GM12891 (cell line): ENCODE measurements at places on chromosomes 2 and 18.

DNA sequence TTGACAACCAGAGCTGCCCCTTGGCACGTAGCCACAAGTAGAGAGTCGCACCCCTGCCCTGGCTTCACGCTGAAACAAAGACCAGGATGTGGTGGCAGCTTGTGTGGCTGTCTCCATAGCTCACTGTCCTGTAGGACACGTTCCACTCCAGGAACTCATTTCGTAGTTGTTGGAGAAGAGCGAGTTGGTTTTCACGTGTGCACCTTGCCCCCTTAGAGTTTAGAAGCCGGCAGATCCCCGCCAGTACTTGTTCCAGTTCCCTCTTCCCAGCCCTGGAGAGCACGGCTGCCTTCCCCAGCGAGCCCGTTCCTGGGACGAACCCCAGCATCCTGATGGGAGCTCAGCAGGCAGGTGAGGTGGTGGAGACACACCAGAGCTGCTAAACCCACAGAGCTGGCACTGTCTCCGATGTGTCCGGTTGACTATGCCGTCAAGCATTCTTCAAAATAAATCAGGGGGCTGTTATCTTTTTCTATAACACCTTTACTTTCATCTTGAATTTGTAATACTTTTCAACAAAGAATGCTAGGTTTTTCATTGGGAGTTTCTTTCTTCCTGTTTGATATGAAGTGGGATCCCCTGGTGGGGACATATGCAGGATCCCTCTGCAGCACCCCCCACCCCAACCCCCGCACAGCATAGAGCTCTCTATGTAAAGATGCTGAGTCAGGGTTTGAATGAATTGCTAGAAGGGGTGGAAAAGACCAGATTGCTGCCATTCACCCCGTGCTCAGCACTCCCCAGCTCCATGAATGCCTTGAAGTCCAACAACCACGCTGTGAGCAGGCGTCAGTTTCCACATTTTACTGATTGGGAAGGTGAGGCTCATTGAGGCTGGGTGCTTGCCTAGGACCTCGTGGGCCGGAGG is 44.5 kb downstream of the GREB1 start:
- DNase-seq: no peak

DNA sequence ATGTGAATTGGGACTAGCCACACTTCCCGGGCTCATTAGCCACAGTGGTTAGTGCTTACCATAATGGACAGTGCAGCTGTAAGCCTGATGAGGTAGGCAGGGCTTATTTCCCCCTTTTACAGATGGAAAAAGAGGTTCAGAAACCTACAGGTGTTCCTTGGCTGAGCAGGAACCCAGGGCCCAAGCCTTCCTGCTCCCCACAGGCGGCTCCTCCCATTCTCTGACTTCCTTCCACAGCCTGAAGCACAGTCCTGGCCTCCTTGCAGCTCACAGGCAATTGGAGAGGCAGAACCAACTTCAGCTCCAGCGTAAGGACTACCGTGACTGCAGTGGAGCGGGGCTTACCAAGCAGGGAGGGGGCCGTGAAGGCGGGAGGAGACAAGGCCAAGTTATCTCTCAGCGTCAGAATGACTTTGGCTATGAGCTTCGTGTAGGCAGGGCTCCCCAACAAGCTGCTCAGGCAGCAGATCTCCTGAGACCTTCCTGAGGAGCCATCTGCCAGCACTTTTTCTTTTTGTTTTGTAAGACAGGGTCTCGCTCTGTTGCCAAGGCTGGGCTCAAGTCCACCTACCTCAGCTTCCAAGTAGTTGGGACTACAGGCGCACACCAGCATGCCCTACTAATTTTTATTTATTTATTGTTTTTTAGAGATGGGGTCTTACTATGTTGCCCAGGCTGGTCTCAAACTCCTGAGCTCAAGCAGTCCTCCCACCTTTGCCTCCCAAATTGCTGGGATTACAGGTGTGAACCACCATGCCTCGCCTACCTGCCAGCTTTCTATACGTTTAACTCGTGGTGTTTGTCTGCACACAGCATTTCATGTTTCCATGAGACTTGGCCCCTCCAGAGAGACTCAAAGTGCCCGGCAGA is 34.2 kb upstream of the NT5DC4 start:
- no peak for DNase-seq

GRCh38 chr2:24720310-24720709 is 72.9 kb downstream of the PTRHD1 start:
- DNase-seq: no peak

GRCh38 chr2:159905926-159906714 is 108.1 kb upstream of the CD302 start:
- no peak for DNase-seq

GRCh38 chr2:10765461-10765860 is 44.0 kb downstream of the ATP6V1C2 start:
- DNase-seq: no peak

DNA sequence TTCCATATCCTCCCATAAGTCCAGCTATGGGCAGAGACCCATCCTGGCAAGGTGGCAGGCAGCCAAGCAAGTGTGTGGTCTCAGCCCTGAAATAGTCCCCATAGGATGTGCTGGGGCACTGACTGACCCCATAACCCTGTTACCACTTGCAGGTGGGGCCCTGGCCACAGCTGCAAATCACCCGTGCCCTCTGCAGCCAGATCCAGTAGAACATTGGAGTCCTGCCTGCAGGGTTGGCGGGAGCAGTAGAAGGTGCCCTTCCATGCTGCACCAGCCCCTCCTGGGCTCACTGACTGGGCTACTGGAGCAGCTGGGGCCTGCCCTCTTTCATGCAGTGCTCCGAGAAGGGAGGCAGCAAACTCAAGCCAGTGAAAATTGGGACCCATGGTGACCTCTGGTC is 112.6 kb upstream of the MCFD2 start:
- DNase-seq: no peak

DNA sequence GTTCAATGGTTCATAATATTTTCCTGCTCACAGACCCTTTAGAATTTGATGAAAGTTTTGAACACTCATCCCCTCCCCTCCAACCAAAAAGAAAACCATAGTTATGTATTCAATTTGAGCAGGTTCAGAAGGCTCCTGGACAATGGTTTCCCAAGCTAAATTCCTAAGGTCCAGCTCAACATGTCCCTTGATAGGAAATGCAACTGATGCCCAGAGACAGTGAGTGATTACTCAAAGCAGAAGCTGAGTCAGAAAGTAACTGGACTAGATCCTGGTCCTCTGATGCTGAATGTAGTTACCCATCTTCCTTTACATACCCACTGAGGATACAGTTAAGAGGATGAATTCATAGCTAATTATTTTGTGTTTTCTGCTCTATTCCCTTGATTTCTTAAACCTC is 218.9 kb upstream of the NCKAP5 start:
- no peak for DNase-seq

DNA sequence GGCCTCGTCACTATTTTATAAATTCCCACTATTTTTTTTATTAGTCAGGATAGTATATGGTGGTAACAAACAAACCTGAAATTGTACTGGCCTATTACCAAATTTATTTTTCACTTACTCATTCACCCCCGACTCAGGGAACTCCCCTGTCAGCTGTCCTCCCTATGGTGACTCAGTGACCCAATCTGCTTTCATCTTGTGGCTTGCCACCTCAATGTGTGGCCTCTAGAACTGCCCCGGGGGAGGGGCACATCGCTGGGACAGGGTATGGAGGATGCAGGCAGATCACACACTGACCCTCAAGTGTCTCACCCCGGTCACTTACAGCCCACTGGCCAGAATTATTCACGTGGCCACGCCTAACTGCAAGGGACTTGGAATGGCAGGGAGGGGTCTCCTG is 71.6 kb downstream of the ACTR2 start:
- DNase-seq: no peak

GRCh38 chr18:77206676-77207374 is 42.8 kb upstream of the GALR1 start:
- DNase-seq: no peak

DNA sequence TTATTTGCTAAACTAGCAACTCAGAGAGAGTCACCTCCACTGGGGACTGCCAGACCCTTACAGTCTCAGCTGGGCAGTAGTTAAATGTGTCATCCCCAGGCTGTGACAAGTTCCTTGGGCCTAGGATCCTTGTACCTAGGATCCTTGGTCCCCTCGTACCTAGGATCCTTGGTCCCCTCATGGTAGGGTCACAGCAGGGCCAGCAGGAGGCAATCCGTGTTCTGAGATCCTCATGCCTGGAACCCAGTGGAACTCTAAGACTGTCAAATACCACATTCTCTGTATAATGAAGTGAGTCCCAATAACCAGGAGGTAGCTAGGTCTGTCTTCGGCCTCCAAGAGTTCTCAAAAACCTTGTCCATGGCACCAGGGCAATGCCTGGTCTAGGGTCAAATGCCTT is 60.8 kb downstream of the LYPD6B start:
- DNase-seq: no peak

- no peak for DNase-seq
Measured at GRCh38 chr2:134642938-134643337, 75.9 kb downstream of the TMEM163 start.

DNA sequence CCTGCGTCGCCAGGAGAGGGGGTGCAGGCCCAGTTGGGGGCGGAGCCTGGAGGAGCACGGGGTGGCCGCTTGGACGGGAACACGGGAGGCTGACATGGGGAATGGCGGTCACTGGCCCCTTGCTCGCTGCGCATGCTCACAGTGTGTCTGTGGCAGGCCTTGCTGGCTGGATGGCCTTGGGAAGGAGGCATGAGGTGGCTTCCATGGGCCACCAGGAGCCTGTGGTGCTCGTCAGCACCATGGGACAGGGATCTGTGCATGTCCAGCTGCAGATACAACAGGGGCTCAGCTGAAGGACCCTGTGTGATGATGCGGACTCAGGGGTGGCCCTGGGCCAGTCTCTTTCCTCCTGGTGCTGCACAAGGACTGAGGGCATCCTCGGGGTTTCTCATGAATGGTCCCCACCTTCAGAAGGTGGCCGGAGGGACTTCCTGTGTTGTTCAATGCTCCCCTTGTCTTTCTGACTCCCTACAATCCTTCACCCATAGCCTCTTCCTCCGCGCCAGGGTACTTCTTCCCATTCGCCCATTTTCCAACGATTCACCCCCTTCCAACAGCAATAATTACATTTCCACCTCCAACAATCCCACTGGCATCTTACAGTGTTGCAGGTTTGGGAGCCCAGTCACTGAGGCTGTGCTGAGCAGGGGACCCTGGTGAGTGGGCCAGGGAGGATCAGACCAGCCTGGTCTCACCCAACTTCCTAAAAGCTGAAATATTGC is 3.4 kb upstream of the SP140L start:
- no peak for DNase-seq

- no peak for DNase-seq
Measured at GRCh38 chr2:43349904-43350303, 123.5 kb upstream of the ZFP36L2 start.

DNA sequence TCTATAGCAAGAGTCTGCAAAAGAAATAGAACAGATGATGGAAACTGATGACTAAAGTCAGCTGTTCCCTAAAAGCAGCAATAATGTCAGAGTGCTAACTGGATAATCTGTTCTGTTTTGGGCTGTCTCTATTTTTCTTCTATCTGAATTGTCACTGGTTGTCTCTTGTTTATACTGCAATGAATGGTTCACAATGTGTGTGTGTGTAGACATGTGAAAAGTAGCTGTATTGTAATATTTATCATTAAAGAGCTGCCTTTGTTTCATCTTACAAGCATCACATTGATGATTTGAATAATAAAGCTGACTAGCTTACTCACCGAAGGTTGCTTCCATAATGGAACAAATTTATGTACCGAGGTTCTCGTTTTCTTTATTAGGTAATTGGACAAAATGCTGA is 456.0 kb upstream of the ZEB2 start:
- DNase-seq: no peak

DNA sequence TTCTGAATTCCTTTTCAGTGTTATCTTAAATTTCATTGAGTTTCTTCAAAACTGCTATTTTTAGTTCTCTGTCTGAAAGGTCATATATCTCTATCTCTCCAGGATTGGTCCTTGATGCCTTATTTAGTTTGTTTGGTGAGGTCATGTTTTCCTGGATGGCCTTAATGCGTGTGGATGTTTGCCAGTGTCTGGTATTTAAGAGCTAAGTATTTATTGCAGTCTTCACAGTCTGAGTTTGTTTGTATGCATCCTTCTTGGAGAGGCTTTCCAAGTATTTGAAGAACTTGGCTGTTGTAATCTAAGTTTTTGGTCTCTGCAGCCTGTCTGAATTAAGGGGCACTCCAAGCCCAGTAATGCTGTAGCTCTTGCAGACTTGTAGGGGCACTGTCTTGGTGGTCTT is 249.3 kb downstream of the ZNF385B start:
- no peak for DNase-seq
